ENCODE measurements at places on chromosomes 13 and 19.
A peak's percentile ranks its signal among the peaks of the same experiment; 100 is the strongest.

- DNase-seq: no peak
- H3K27ac ChIP-seq: peak overlapping the region; percentile 67
- no peaks in the 10 kb centered on the region for H3K27me3 ChIP-seq
- no peaks in the 10 kb centered on the region for H3K36me3 ChIP-seq
- peak overlapping the region; percentile 56 for H3K4me3 ChIP-seq
Observed at GRCh38 chr19:681029-682019, 5.1 kb downstream of the FSTL3 start.

DNA sequence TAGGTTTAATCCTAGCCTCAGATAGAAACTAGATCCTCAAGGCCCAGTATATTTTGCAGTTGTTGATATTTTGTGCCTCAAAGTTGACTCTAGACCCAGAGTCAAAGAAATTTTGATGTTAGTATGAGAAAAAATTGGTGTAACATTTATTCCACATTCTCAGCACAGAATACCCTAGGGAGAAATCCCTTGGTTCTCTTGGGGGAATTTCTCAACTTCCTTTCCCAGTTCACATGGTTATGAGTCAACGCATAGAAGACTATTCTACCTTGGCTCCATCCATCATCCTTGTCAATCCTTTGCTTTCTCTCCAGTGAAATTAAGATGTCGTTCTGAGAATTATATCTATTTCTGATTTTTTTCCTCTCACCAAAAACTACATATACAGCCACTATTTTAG lies 145.3 kb downstream of the POSTN start:
- no peaks in the 10 kb centered on the region for H3K27me3 ChIP-seq
- no peak overlapping the region for H3K4me3 ChIP-seq
- no peaks in the 10 kb centered on the region for H3K36me3 ChIP-seq

GRCh38 chr19:48237057-48237456 lies 18.7 kb downstream of the CARD8 start:
- H3K27ac ChIP-seq: no peak overlapping the region
- H3K27me3 ChIP-seq: no peaks in the 10 kb centered on the region
- DNase-seq: no peak
- peaks cover 7% of the 10 kb centered on the region for H3K4me1 ChIP-seq
- H3K36me3 ChIP-seq: no peaks in the 10 kb centered on the region

DNA sequence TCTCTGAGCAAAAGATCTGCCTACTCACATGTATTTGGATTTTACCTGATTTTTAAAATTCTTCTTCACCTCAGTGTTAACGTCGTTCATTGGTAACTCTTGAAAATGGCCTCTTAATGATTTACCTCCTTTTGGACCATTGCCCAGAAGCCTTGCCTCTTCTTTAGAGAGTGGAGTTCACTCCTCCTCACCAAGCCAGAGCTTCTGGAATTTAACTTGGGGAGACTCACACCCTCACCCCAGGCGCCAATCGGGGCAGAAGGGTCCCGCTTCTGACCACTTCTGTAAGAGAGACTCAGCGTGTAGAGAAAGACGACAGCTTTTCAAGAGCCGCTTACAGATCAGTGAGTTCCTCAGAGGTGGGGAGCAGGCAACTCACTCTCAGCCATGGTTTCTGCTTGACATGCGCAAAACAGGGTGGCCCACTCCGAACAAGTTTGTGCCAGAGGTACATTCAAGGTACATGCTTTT lies 2.7 kb downstream of the PNMA8C start:
- H3K27me3 ChIP-seq: peaks cover 97% of the 10 kb centered on the region
- no peaks in the 10 kb centered on the region for H3K36me3 ChIP-seq
- no peak overlapping the region for H3K4me3 ChIP-seq

GRCh38 chr19:34985249-34986022 lies 14.7 kb upstream of the GRAMD1A start:
- no peak overlapping the region for H3K4me3 ChIP-seq
- no peak overlapping the region for H3K27ac ChIP-seq
- DNase-seq: no peak
- peaks cover 10% of the 10 kb centered on the region for H3K27me3 ChIP-seq

- no peak overlapping the region for H3K27ac ChIP-seq
- H3K4me3 ChIP-seq: no peak overlapping the region
- H3K4me1 ChIP-seq: peaks cover 7% of the 10 kb centered on the region
- H3K27me3 ChIP-seq: peaks cover 68% of the 10 kb centered on the region
- H3K36me3 ChIP-seq: no peaks in the 10 kb centered on the region
- DNase-seq: no peak
Observed at GRCh38 chr13:113756441-113757097, 2.5 kb upstream of the TMEM255B start.

GRCh38 chr19:52938761-52939160 lies 15.5 kb upstream of the ZNF888 start:
- peaks cover 26% of the 10 kb centered on the region for H3K4me1 ChIP-seq
- H3K36me3 ChIP-seq: peaks cover 33% of the 10 kb centered on the region
- H3K27ac ChIP-seq: no peak overlapping the region
- H3K4me3 ChIP-seq: 0 out of 2 replicates have a peak overlapping the region, but pooled peaks have one; percentile 18

DNA sequence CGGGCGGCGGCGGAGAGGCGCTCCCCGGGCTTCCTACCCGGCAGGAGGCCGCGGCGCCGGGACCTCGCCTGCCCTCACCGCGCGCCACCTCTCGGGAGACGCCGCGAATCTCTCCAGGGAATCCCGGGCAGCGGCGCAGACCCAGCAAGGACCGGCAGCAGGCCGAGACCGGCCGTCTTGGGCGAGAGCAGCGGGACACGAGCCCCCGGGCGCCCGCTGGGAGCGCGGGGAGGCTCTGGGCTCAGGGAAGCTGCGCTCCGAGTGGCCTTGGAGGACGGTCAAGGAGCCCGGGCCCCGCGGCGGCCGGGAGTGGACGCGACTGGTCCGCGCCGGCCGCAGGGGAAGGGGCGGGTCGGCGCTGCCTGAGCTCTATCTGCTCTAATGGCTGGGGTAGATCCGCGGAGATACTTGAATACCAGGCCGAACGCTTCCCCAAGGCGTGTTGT lies 14.7 kb downstream of the CDX2 start:
- H3K27ac ChIP-seq: no peak overlapping the region
- no peaks in the 10 kb centered on the region for H3K27me3 ChIP-seq
- no peak overlapping the region for H3K4me3 ChIP-seq
- peaks cover 46% of the 10 kb centered on the region for H3K4me1 ChIP-seq
- no peak for DNase-seq

DNA sequence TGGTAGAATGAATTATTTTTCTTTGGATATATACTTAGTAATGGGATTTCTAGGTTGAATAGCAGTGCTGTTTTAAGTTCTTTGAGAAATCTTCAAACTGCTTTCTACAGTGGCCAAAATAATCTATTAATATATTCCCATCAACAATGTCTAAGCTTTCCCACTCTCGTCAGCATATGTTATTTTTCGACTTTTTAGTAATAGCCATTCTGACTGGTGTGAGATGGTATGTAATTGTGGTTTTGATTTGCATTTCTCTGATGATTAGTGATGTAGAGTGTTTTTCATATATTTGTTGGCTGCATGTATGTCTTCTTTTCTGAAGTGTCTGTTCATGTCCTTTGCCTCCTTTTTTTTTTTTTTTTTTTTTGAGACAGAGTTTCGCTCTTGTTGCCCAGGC lies 90.2 kb upstream of the CSNK1A1L start:
- no peaks in the 10 kb centered on the region for H3K36me3 ChIP-seq
- H3K27me3 ChIP-seq: no peaks in the 10 kb centered on the region
- no peak overlapping the region for H3K27ac ChIP-seq
- H3K4me1 ChIP-seq: no peaks in the 10 kb centered on the region
- DNase-seq: no peak
- H3K4me3 ChIP-seq: no peak overlapping the region

GRCh38 chr19:41443813-41444455 lies 978 bp downstream of the ERICH4 start:
- peaks cover 3% of the 10 kb centered on the region for H3K4me1 ChIP-seq
- no peak overlapping the region for H3K4me3 ChIP-seq
- DNase-seq: no peak
- H3K27ac ChIP-seq: no peak overlapping the region

DNA sequence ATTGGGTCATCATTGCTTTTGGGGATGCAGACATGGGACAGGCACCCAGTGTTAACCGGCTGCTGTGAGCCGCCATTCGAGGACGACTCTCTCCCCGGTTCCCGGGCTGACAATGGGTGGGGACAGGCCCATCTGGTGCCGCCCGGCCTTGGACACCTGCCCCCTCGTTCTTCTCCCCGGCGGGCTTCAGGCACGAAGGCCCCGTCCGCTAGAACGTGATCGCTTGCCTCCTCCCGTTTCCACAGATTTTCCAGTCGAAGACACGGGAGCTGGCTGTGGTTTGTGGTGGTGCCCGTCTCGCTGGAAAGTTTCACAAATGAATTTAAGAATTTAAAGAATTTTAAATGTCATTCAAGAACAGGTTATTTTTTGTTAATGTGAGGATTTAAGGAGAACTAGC lies 2.0 kb downstream of the PALM start:
- no peaks in the 10 kb centered on the region for H3K36me3 ChIP-seq
- H3K4me1 ChIP-seq: no peaks in the 10 kb centered on the region
- no peak overlapping the region for H3K4me3 ChIP-seq
- no peak for DNase-seq

DNA sequence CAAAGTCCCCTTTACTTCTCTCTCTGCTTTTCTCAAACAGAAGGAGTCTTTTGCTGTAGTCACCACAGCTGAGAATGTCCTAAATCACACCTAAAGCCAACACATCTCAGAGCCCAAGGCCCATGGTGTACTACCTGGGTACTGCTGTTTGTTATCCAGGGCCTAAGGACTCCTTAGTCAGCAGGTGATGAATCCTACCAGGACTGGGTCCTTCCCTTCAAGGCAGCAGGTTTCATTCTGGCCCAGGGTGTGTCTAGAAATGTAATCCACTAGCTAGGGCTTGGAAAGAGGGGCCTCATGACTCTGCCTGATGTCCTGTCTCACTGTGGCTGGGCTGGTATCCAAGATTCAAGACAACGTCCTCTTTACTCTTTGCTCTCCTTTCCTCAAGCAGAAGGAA lies 36.2 kb upstream of the ENOX1 start:
- H3K4me3 ChIP-seq: no peak overlapping the region
- no peaks in the 10 kb centered on the region for H3K4me1 ChIP-seq
- no peak overlapping the region for H3K27ac ChIP-seq
- H3K36me3 ChIP-seq: no peaks in the 10 kb centered on the region
- DNase-seq: no peak
- no peaks in the 10 kb centered on the region for H3K27me3 ChIP-seq

DNA sequence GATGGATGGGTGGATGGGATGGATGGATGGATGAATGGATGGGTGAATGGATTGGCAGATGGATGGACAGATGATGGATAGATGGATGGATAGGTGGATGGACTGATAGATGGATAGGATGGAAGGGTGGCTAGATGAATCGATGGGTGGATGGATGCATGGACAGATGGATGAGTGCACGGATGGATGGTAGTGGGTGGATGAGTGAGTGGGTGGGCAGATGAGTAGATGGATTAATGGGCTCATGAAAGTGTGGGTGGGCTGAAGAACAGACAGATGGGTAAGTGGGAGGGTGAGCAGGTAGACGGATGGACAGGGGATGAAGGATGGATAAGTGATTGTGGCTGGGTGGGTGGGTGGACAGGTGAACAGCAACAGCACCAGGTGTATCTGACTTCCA lies 5.7 kb downstream of the SEMA6B start:
- H3K4me3 ChIP-seq: no peak overlapping the region
- H3K27ac ChIP-seq: no peak overlapping the region
- no peak for DNase-seq
- no peaks in the 10 kb centered on the region for H3K36me3 ChIP-seq
- no peaks in the 10 kb centered on the region for H3K4me1 ChIP-seq

GRCh38 chr13:90403330-90404082 lies 944.0 kb upstream of the MIR17HG start:
- no peaks in the 10 kb centered on the region for H3K36me3 ChIP-seq
- no peak overlapping the region for H3K4me3 ChIP-seq
- H3K4me1 ChIP-seq: no peaks in the 10 kb centered on the region
- no peaks in the 10 kb centered on the region for H3K27me3 ChIP-seq
- no peak for DNase-seq

GRCh38 chr19:8064911-8065874 lies 12.6 kb downstream of the CCL25 start:
- H3K4me1 ChIP-seq: no peaks in the 10 kb centered on the region
- DNase-seq: no peak
- H3K27me3 ChIP-seq: peaks cover 17% of the 10 kb centered on the region
- no peaks in the 10 kb centered on the region for H3K36me3 ChIP-seq
- H3K27ac ChIP-seq: no peak overlapping the region

GRCh38 chr13:96229356-96229755 lies 139.4 kb downstream of the HS6ST3 start:
- H3K27me3 ChIP-seq: no peaks in the 10 kb centered on the region
- H3K4me3 ChIP-seq: no peak overlapping the region
- no peaks in the 10 kb centered on the region for H3K4me1 ChIP-seq
- DNase-seq: no peak

DNA sequence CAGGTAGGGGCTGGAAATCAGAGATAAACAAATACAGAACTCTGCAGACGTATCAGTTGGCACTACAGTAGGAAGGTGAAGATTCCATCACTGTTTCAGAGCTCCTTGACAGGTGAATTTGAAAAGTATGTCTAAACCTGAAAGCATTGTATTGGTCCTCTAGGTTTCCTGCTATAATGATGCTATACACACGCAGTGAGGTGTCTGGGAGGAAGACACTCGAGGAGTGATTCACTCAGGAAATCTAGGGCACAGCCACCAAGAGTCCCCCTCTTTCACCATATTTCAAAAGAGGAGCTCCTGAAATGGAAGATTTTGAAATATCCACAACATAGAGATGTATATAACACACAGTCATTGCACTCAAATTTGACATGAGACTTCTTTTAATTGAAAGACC lies 331.0 kb upstream of the DACH1 start:
- no peak overlapping the region for H3K4me3 ChIP-seq
- H3K27ac ChIP-seq: no peak overlapping the region
- no peak for DNase-seq
- no peaks in the 10 kb centered on the region for H3K4me1 ChIP-seq
- H3K27me3 ChIP-seq: no peaks in the 10 kb centered on the region

DNA sequence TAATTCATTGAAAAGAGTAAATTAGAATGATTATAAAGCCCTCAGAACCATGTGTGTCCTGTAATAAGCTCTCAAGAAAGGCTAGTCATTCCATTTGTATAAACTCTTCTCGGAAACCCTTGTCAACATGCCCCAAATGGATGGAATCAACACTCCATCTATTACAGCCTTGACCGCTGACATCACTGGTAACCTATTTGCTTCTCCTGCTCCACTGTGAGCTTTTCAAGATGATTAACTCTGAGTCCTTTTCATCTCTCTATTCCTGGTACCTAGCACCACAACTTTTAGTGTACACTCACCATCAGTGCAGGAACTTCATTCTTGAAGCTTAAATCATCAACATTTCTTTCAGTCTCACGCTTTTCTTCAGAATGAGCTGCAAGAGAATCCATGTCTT lies 612.0 kb downstream of the DCT start:
- H3K27ac ChIP-seq: no peak overlapping the region
- no peaks in the 10 kb centered on the region for H3K4me1 ChIP-seq
- no peaks in the 10 kb centered on the region for H3K27me3 ChIP-seq
- no peak for DNase-seq
- H3K4me3 ChIP-seq: no peak overlapping the region
- H3K36me3 ChIP-seq: no peaks in the 10 kb centered on the region

Measured in PC-9 (cell line).